ENCODE measurements at places on chromosomes 5 and 9.

DNA sequence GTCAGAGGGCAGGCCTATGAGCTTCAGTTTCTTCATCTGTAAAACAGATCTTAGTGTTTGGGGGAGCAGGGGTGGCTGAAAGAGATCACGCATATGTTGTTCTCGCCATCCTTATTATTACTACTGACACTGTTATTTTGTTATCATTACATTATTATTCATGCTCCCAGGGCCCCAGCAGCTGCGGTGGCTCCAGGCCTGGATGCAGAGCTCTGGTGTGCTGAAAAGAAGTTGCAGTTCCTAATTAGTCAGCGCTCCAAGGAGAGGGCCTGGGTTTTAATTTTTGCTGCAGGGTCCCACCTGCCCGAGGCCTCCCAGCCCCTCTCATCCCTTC, 19.5 kb downstream of the CXXC5 start:
- DNase-seq, result no peak

DNA sequence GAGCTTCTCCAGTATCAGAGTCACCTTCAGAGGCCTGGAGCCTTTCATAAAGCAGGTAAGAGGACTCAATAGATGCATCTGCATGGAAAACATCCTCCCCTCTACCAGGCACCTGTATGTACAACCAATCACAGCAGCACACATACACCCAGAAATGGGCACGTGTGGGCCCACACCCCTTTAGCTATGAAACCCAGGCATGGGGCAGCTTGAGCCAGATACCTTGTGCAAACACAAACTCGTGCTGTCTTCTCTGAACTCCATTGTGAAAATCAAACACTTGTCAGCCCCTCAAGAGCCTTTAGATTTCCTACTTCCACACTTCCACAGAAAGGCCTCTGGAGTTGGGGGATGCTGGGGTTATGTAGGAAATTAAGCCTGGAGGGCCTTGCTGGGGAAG, 1.1 kb upstream of the CSF2 start:
- no peak for DNase-seq

DNA sequence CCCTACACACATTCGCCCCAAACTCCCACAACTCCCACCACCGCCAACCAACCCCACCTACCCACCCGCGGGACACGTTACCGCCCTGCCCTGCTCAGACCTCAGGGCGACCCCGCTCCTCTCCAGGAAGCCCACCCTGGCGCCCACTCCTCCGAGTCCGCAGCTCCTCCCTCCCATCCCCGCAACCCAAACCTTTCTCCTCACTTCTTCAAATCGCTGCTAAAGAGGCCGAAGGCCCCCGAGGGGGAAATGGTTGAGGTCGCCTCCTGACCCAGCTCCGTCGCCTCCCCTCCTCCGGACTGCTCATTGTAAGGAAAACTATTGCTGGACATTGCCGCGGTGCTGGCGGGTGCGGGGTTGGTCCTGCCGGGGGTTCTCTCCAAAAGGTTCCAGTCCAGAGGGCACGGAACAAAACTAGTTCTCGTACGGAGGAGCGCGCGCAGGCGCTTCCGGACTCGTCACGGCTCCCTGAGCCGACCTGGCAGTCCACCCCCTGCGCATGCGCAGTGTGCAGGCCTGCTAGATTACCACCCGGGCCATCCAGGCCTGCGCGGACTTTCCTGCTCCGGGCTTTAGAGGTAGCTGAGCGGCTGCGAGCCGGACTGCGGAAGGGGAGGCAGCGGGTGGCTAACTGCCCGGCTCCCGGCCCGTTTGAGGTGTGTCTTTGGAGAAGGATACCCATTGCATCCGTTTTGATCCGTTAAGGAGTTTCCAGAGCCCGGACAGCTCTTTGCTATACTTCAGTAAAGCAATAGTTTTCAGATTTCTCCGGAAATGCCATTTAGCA, at the start of gene AP3B1:
AP3B1 (minus strand) TSS at position 451 of the 787 bp plus-strand sequence; CDS start at position 332, 119 bp downstream.
- peak; percentile 90 for DNase-seq

GRCh38 chr9:27431543-27432147, 92.4 kb upstream of the IFNK start:
- no peak for DNase-seq

All from RCC 7860 (cell line).